ENCODE measurements at places on chromosomes 1 and 21.

DNA sequence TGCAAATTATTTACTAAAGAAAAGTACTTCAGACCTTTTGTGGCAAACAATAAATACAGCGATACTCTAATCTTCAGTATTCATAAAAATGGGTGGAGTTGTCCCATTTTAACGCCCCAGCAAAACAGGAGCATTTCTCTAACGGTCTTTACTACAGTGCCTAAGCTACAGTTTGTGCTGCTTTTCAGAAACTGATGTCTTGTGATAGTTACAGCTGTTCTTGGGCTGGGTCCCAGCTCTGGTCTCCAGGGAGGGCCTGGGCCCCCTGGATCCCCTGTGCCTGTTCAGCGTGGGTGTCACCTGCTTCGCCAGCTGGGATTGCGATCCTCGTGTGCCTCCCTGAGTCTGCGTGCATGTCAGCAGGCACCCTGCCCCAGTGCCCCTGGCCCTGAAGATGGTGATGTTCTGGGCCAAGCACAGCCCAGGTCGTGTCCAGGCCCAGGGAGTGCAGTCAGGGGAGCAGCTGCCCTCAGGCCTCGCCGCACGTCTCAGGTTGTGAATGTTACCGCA is 64.0 kb upstream of the DIP2A start:
- no peak for DNase-seq

DNA sequence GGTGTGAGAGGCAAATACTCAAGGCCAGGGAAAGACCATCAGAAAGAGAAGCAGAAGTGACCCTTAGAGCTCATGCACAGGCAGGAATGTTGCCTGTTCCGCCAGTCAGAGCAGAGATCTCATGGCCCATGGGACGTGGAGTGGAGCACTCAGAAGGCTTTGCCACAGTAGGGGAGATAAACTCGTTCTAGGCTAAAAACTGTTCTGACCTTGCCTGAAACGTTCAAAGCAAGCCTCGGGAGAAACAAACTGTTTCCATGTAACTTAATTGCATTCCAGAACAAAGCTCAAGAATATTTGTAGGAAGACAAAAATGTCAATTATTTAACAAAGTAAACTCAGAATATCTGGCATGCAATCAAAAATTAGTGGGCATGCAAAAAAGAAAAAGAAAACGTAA is 20.7 kb upstream of the SLC19A1 start:
- DNase-seq = no peak

DNA sequence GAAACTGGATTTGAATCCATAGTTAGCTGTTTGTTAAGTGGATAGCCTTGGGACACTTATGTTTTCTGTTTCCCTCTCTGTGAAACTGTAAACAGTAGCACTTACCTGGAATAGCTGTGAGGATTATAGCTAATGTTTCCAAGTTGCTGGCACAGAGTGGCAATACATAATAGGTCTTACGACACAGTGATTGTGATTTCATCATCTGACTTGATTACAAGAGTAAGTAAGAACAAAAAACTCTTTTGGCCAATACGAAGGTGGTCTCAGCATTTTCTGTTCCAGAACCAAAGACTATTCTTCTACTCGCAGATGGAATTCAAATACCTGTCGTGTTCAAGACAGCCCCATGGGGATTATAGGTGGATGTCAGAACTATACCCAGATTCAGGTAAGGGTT is 2.1 kb downstream of the C8B start:
- no peak for DNase-seq

- DNase-seq = no peak
These were observed 27.1 kb upstream of the DISP1 start for GRCh38 chr1:222787729-222788128.

GRCh38 chr1:185574139-185574875 is 159.9 kb upstream of the HMCN1 start:
- no peak for DNase-seq

GRCh38 chr1:192858456-192858855 is 49.6 kb downstream of the RGS2 start:
- DNase-seq = no peak

DNA sequence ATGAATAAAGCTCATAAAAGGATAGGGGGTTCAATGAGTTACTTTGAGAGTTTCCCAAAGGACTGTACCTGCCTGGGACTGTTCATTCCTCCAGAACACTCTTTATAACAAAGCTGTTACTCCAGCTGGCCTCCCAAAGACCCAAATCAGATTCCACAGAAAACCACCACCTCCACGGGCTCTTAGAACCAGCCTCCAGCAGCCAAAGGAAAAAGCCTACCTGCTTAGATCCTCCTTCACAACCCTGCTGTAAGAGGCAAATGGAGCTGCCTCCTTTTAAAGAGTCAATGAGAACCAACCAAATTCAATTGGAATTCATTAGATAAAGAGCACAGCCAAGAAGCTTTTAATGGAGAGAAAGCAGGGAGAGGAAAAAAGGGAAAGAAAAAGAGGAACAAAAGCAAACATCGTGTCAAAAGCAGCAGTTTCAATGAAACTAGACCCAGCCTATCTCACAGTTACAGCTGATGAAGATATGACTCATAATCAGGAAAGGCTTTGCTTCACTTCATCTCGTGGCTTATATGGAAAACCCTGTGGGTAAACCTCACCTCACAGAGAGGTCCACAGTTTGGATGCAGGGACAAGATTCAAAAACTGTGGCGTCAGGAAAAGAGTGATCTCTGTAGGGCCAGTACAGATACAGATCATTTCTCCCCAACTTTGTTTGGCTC is 27.8 kb upstream of the FMO4 start:
- DNase-seq = no peak

- no peak for DNase-seq
These were observed 274.9 kb upstream of the LRRC7 start for GRCh38 chr1:69292833-69293232.
